ENCODE measurements at places on chromosomes 13 and 19.

- DNase-seq = no peak
Measured at GRCh38 chr13:54165581-54166215, 1137.1 kb downstream of the OLFM4 start.

DNA sequence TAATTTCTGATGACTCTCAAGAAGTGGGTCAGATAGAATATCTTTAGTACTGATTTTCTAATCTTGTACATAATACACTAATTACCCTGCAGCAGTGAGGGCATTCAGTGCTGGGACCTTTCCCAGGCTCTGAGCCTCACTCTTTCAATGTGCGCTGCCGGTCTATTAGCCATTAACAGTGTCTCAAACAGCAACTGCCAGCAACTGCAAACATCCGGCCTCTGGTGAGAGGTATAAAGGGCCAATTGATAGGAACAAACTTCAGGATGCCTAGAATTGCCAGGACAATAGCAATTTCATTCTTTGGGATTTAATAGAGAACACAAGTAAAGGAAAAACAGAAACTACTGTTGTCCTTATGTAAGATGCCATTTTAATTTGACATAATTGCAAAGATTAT, 604.4 kb upstream of the SPRY2 start:
- DNase-seq = no peak

- DNase-seq = no peak
Measured at GRCh38 chr19:15400521-15401396, 18.0 kb downstream of the AKAP8L start.

DNA sequence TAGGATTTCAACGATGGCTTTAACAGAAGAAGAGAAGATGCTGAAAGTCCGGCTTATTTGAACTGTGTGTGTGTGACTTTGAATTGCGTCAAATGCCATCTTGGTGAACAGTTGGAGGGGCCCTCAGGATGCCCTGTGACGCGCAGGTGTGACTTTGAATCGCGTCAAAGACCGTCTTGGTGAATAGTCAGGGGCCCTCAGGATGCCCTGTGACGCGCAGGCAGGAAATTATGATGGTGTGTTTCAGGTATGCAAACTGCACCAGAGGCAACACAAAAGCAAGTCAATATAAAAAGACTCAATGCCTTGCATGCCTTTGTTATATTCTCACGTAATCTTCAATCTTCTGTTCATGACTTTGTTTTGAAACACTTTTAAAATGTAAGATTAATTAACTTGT, 29.2 kb downstream of the ATP11A start:
- DNase-seq = no peak

DNA sequence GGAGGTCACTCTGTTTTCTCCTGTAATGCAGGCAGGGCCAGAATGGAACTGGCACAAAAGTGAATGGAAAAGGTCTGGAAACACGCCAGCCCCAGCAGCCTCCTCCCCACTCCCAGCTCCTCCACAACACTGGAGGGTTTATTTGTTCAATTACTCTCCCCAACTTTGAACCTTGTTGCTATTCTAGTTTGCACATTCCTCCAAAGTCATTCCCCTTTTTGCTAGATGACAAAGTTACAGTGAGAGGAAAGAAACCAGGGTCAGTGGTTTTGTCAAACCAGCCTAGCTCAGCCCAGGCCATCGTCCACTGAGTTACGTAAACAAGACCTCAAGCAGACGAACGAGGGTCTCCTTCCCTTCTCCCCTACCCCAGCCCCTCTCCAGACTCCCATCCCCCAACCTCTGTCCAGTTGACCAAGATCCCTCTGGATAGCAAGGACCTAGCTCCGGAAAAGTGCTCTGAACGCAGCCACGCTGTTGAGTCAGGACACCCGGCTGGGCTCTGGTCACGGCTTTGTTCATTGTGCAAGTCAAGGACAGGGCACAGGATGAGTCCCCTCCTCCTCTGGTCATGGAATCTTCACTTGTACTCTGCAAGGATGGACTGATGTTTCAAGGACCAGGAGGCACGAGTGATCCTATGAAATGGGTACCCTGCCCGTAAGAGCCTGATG, 180.0 kb downstream of the USP12 start:
- no peak for DNase-seq
